HAP-1 (cell line): ENCODE measurements at places on chromosomes 4 and X.

DNA sequence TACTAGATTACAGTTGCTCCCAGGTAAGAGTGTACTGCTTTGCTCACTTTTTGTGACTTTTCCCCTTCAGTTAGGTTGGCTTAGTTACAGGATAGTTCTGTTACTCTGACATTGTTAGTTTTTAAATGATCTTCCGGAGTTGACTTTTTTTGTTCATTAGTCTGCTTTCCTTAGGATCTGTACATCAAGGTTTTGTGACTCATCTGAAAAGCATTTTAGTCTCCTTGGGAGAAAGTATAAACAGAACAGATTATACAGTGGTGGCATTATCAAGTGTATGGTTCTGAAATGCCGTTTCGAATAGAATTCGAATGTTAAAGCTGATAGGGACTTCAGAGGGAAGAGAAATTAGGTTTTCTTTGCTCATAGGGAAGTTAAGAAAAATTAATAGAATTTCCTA is 63.3 kb downstream of the USP9X start:
- no peak for DNase-seq

GRCh38 chrX:102067966-102068723 is 57.3 kb upstream of the TCEAL2 start:
- peak; percentile 48 for DNase-seq

- DNase-seq = no peak
These were observed 144.4 kb upstream of the GALNT7 start for GRCh38 chr4:173024203-173024602.

GRCh38 chr4:33536898-33537297 is 2707.4 kb downstream of the ARAP2 start:
- DNase-seq = no peak

- DNase-seq = no peak
These were observed 25.6 kb upstream of the SPANXD start for GRCh38 chrX:141724186-141724585.

- no peak for DNase-seq
These were observed 6.8 kb upstream of the G3BP2 start for GRCh38 chr4:75679876-75680575.

DNA sequence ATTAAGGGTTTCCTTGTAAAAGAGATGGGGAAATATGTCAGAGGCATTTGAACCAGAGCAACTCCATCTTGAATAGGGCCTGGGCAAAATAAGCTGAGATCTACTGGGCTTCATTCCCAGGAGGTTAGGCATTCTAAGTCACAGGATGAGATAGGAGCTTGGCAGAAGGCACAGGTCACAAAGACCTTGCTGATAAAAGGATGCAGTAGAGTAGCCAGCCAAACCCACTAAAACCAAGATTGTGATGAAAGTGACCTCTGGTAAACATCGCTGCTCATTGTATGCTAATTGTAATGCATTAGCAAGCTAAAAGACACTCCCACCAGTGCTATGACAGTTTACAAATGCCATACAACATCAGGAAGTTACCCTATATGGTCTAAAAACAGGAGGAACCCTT is 1390.3 kb downstream of the RAPGEF2 start:
- no peak for DNase-seq

DNA sequence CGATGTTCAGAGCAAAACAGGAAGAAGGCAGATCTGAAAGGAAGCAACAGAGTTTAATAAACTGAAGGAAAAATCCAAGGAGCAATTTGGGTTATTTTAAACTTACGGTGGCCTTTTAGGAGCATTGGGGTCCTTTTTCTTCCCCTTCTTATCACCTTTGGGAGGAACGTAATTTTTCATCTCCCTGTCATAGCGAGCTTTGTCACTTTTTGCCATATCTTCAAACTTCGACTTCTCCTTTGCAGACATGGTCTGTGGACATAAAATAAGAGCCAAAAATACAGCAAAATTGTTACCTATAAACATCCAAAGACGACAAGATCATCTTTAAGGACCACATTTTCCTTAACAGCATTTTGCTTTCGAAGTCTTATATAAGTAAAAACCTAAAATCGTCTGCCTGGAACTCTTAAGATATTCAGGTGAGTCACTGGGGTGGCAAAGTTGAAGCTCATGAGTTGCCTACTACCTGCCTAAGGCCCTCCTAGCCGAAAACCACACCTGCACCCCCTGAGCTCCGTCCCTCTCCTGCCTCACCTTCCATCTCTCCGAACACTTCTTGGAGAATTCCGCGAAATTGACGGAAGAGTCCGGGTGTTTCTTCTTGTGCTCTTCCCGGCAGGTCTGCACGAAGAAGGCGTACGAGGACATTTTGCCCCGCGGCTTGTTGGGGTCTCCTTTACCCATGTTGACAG is 1.0 kb downstream of the HMGB2 start:
- no peak for DNase-seq

GRCh38 chr4:22202975-22203710 is 254.6 kb upstream of the KCNIP4 start:
- DNase-seq = no peak

DNA sequence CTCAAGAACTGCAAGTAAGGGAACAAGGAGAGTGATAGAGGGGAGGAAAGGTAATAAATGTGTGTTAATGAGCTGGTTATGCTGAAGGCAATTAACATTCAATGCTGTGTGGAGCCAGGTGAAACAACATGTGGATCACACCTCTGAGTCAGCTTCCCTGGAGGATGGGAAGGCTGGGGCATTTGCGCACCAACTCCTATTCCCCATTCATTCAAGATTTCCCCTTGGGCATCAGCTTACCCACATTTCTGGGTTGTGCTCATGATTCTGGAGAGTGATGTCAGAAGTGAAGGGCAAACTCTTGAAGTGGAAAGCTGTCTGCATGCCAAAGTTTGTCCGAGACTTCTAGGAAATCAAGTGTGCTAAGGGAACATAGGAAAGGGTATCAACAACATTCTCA is 461.4 kb downstream of the MID1IP1 start:
- DNase-seq = no peak

GRCh38 chr4:41069838-41070237 is 144.5 kb downstream of the APBB2 start:
- DNase-seq = no peak

DNA sequence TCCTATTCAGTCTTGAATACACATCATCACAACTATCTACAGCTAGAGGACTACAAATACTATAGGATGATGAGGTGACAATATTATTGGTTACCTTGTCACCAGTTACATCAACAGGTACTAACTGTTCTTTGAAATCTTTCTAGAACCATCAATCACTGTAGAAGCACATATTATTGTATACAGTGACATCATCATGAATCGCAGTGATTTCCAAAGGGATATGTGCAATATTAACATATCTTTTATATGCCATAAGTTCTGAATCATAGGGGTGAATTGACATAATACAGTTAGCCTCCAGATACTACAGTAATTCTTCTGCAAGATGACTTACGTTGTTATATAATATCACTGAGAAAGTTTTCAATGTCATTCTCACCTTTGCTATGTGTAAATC is 105.2 kb upstream of the HPGD start:
- DNase-seq = no peak

- no peak for DNase-seq
These were observed 13.1 kb downstream of the RAB33A start for GRCh38 chrX:130184857-130185256.

DNA sequence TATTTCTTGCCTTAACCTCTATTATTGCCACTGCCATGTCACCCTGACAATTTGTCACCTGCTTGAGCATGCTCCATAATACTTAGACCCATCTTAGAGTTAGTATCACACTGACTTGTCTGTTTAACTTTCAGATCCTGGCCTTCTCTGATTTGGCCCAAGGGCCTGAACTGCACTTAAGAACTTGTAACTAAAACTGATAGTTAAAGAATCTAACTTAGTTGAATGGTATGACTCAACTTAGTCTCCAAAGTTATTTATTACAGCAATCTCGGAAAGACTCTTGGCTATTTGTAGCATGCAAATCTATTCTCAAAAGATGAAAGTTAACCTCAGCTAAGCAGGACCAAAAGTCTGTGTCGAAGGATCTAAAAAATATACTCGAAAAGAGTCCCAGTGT is 72.3 kb downstream of the IGSF1 start:
- DNase-seq = no peak

DNA sequence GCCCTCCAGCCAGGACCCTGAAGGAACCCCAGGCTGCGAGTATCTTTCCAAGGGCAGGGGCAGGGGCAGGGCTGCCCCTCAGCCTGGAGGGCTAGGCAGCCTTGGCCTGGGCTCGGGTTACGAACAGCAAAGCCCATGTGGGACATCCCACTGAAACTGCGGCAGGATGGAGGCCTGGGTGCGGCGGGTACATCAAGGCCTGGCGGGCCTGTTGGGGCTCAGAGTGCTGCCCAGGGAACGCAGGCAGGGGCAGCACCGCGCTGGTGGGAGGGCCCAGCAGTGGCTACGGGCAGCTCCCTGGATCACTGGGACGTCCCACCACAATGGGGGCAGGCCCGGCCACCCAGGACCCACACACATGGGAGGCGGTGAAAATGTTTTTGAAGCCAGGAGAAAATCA is 10.9 kb downstream of the NAT8L start:
- DNase-seq = no peak

- no peak for DNase-seq
These were observed 4.4 kb downstream of the ANAPC10 start for GRCh38 chr4:145093638-145094037.

- DNase-seq = no peak
These were observed 644.7 kb upstream of the BOD1L1 start for GRCh38 chr4:14272206-14272605.

GRCh38 chrX:44011506-44011905 is 38.3 kb upstream of the NDP start:
- no peak for DNase-seq

- no peak for DNase-seq
These were observed 12.4 kb downstream of the SHROOM3 start for GRCh38 chr4:76447393-76447851.

DNA sequence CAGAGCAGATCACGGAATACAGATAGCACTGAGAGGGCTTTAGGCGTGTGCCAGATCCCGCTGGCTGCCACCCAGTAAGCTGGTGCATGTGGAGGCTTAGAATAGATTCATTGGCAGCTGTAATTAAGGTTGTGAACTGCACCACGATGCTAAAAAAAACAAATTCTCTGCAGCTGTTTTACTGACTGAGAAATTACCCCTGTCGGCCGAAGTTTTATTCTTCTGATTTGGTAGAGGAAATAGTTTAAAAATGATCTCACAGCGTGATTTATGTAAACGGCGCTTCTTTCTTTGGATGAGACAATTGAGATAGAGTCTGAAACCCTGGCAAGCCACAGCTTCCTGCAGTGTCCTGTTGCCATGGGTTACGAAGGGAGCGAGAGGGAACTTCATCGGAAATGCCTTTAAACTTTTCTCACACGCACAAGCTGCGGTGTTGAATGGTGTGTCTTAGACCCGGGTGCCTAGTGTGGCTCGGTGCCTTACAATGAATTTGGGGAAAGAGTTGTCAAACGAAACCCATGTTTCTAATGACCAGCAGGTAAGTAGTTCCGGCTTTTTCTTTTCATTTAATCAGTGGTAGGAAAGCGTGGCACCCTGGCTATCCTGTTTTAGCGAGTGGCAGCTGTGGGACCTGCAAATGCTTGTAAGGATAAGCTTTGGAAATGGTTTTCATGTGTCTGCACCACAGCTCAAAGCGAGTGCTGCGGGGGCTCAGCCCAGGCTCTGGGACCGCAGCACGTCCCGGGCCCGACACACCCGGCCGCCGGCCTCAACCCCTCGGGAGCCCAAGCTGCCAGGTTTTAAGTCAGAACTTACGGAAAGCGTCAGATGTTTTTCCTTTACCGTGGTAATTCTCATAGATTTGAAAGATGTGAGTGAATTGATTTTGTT is 71.7 kb upstream of the HGFAC start:
- peak; percentile 14 for DNase-seq

GRCh38 chr4:1771555-1772305 is 21.4 kb upstream of the FGFR3 start:
- no peak for DNase-seq

DNA sequence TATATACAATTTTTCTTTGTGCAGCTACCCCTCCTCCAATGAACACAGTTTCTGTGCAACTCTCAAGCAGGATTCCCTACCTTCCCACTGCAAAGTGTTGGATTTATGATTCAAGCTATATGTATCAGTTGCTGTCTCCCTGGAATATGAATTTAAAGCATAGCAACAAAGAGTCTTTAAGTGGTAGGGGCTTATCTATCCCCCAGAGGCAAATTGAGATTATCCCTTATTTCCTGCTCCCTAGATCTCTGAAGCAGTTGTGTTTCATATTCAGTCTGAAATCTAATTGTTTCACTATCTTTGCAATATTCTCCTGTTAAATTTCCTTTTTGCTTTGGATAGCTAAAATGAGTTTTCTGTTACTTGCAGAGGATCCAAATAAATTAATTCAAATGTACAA is 263.0 kb downstream of the IQCM start:
- DNase-seq = no peak

DNA sequence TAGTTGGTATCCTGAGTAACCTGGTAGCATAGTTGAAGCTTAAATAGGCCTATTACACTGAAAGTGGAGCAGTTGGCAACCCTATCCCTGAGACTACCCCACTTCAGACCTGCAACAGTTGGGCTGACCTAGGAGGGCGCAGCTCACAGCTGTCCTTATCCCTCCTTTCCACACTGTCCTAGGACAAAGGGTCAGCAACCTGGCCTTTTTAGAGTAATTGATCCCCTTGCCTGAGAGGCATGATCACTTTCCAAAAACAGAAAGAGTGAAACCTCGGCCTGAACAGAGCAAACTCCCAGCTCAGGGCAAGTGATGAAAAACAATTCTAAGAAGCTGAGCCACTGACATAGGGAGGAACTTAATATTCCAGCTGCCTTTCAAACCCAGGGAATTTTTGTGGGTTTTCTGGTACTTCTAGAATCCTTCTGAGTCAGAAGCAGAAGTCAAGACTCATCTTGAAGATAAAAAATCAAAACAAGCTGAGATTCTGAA is 94.9 kb upstream of the MYOZ2 start:
- no peak for DNase-seq

- DNase-seq = no peak
These were observed 104.8 kb upstream of the MSX1 start for GRCh38 chr4:4754641-4755040.

GRCh38 chr4:175068266-175068665 is 150.1 kb downstream of the ADAM29 start:
- no peak for DNase-seq

GRCh38 chrX:132497432-132497831 is 8.6 kb upstream of the MBNL3 start:
- peak; percentile 51 for DNase-seq

- no peak for DNase-seq
These were observed 64.0 kb downstream of the POLR2B start for GRCh38 chr4:57042711-57043169.

- no peak for DNase-seq
These were observed 41.5 kb upstream of the PGRMC1 start for GRCh38 chrX:119194621-119195020.

- no peak for DNase-seq
These were observed 13.5 kb upstream of the PPM1K start for GRCh38 chr4:88297725-88298454.

DNA sequence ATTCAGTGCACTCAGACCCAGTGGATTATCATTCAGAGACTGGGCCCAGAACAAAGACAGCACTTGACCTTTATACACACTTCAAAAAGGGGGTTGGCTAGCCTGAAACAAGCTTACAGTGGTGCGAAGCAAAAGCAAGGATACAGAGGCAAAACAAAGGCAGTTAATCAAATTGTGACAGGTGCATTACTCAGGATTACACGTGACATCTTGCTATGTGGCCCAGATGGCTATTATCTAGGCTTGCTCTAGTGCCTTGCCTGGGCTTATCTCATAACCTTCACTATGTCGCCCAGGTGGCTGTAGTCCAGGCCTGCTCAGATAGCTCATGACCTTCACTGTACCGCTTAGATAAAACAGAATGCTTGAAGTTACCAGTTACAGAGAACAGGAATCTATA is 1092.1 kb upstream of the PRKX start:
- DNase-seq = no peak
